ENCODE measurements at places on chromosomes 12 and 14. TPM values are rescaled to one million over a fixed set of nuclear protein-coding genes. Genes with fewer than 3 reads are reported as not detected.

Gene PMCH
- total RNA-seq, result not detected

Gene PRKD1
- total RNA-seq, result 4.4 TPM

Gene ADCY6
- total RNA-seq, result 7.8 TPM

Gene CARMIL3
- 0.14 TPM for total RNA-seq

Gene DAO
- total RNA-seq, result not detected

Gene STYK1
- total RNA-seq, result 3.3 TPM

Gene NUAK1
- 9.4 TPM for total RNA-seq

Gene RGS6
- total RNA-seq, result 0.14 TPM

Gene ATP6V1D
- total RNA-seq, result 130 TPM

Gene ACOT6
- not detected for total RNA-seq

Gene FOXJ2
- 5.9 TPM for total RNA-seq

Gene DPPA3
- not detected for total RNA-seq

Gene RPGRIP1
- total RNA-seq, result not detected

Gene ACSM4
- total RNA-seq, result not detected

Gene LRIG3
- total RNA-seq, result 36.0 TPM

Gene OR4L1
- total RNA-seq, result not detected

Gene ZBTB25
- 2.6 TPM for total RNA-seq

Measured in H4 (cell line).